ENCODE measurements at places on chromosomes 16 and 17.

DNA sequence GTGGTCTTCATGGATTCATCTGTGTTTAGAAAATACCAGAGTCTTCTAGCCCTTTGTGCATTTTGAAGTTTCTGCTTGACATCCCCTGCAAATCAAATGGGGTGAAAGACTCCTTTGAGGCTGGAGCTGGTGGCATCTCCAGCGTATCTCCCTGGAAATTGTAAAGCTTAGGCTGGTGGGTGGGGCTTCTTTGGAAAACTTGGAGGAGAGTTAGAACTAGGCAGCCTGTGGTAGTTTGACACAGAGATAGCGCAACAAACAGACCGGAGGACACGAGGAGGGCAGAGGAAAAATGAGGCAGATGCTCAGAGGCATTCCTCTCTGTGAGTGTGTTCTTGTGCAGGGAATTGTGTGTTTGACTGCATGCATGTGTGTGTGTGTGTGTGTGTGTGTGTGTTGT is 116.3 kb downstream of the IRX5 start:
- DNase-seq = no peak

- no peak for DNase-seq
Measured at GRCh38 chr16:68487669-68488068, 39.4 kb upstream of the SMPD3 start.

DNA sequence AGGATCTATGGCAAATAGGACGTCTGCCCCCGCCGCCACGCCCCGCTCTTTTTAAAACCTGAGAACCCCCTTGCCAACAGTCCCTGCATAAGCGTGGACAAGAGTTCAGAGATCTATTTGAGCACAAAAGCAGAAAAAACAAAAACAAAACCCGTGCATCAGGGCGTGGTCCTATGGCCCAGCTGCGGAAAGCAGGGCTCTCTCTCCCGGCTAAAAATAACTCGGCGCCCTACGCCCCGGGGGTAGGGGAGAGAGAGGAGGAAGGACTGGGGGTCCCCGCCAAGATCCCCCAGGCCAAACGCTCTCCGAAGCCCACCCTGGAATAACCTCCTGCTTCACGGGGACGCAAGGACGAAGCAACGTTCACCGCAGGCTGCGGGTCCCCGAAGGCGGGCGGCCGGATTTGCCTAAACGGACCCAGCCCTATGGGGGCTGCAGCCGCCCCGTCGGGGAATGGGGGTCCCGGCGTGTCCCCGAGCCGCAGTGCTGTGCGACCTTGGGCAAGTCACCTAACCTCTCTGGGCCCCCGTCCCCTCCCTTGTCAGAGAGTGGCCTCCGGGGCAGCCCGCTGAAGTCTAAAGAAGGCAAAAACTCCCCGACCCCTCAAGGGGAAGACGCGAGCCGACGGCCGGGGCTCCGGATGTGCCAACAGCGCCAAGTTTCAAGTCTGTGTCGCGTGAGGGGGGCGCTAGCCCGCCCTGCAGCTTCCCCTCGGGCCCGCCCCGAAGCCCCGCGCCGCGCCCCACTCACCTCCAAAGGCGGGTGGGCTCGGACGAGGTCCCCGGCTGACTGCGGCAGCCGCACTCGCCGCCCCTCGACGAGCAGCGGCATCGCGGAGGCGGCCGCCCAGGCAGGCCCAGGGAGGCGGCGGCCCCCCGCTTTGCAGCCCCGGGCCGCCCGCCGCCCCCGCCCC is 477 bp downstream of the NTAN1 start:
- no peak for DNase-seq

GRCh38 chr17:59876107-59876506 is 16.6 kb downstream of the TUBD1 start:
- no peak for DNase-seq

GRCh38 chr17:57354673-57355072 is 98.3 kb downstream of the MSI2 start:
- DNase-seq = no peak

- DNase-seq = no peak
Measured at GRCh38 chr17:47993031-47993564, 22.2 kb downstream of the CDK5RAP3 start.

DNA sequence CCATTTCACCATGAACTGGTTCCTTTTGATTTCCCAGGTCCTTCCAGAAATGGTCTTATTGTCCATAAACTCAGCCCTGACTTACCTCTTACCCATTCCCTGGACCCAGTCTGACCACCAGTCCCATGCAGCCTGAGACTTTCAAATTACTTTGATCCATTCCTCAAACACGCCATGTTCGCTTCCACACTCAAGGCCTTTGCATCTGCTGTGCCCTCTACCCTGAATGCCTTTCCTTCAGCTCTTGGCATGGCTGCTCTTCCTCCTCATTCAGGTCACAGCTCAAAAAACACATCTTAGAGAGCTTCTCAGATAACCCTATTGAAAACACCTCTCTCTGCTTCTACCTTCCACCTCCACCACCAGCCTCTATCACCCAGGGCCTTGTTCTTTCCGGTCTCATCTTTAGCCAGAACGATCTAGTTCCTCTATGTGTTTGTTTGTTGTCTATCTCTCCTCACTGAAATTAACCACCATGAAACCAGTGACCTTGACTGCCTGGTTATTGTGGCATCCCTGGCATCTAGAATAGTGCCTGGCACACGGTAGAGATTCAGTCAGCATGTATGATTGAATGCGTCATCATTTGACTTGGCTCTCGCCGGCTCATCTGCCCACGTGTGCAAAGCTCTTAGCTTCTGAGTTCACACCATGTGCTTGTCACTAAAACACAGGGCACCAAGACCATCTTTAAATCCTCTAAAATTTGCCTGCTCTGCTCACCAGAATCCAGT is 12.8 kb downstream of the CRYM start:
- DNase-seq = no peak

DNA sequence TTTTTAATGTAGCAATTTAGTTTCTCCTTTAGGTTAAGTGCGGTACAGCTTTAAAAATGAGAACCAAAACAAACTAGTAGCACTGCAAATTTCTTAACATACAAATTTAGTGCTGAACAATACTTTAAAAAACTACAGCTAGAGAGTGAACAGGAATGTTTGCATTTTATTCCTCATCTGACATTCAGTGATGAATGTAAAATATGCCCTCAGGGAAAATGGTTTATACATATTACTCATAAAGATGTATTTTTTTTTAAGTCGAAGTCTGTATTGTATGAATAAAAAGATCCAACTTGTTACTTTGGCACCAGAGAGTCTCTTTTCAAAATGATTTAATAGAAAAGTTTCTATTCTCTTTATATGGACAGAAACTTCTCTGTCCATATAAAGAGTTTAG is 96.8 kb downstream of the BRIP1 start:
- DNase-seq = no peak

- DNase-seq = peak; percentile 58
Measured at GRCh38 chr16:83898463-83899271, at the start of gene MLYCD. MLYCD (plus strand) TSS chr16:83899115; CDS start chr16:83899145, 30 bp downstream.

GRCh38 chr17:10875430-10875851 is 37.6 kb upstream of the PIRT start:
- DNase-seq = no peak

DNA sequence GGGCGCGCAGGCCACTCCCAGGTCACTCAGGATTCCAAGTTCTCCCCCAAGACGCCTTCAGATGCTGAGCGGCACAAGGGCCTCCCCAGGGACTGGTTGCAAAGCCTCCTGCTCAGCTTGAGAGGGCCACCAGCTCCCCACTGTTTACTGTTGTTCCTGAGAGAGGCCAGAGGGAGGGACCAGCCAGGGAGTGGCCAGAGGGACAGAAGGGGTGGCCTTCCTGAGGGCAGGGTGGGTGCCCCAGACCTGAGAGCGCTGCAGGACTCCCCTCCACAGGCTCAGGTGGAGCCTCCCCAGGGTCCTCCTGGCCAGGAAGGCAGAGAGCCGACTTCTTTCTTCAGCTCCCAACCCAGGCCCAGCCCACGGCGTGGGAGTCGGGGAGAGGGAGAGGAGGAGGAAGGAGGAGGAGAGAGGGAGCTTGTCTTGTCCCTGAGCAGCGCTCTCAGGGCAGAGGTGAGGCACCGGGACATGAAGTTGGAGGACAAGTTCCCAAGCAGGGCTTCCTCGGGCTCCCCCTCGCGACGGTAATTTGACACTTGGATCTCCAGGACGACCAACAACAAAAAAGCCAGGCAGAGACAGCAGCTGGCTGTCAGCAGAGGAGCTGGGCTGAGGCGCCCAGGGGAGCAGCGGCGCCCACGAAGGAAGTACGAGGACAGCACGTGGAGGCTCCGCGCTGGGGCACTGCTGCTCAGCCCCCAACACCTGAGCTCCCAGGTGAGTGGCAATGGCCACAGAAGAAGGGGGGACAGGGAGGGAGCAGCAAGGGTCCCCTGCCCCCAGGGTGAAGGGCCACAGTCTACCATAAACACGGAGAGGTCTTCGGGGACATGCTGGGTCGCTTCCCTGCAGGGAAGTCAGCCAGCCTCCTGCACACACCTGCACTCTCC is 497 bp downstream of the SMIM5 start:
- DNase-seq = no peak

GRCh38 chr17:28338056-28338768 is 2.7 kb downstream of the TNFAIP1 start:
- DNase-seq = no peak

GRCh38 chr16:3243882-3244281 is 8.9 kb upstream of the ZNF200 start:
- DNase-seq = no peak

DNA sequence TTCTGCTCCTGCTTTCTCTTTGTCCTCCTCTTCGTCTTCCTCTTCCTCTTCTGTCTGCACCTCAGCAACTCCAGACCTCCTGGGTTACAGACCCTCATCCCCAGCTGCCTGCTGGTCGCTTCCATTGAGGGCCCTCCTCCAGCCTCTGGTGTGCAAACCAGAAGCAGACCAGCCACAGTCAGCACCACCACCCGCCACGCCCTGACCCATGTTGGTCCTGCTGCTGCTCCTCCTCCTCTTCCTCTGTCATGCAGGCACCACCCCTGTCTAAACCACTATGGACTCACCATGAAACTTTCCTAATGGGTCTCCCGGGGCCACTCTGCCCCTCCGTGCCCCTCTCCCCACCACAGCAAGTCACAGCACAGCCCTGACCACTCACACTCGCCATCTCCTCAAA is 11.4 kb upstream of the OGFOD3 start:
- no peak for DNase-seq

DNA sequence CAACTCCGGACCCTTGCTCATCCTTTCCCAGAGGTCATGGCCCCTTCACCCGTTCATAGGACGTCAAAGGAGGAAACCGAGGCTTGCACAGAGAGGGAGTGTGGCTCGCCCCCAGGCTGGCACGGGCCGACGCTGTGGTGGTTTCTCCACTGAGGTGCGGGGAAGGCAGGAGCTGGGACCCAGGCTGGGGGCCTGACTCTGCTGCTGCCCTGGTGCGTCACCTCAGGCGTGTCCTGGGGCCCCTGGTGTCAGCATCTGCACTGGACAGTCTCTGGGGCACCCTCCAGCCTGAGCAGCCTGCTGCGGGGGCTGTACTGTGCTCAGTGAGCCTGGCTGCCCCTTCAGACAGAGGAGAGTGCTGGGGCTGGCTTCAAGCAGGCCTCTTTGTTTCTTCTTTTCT is 7.4 kb downstream of the MAP2K3 start:
- no peak for DNase-seq

DNA sequence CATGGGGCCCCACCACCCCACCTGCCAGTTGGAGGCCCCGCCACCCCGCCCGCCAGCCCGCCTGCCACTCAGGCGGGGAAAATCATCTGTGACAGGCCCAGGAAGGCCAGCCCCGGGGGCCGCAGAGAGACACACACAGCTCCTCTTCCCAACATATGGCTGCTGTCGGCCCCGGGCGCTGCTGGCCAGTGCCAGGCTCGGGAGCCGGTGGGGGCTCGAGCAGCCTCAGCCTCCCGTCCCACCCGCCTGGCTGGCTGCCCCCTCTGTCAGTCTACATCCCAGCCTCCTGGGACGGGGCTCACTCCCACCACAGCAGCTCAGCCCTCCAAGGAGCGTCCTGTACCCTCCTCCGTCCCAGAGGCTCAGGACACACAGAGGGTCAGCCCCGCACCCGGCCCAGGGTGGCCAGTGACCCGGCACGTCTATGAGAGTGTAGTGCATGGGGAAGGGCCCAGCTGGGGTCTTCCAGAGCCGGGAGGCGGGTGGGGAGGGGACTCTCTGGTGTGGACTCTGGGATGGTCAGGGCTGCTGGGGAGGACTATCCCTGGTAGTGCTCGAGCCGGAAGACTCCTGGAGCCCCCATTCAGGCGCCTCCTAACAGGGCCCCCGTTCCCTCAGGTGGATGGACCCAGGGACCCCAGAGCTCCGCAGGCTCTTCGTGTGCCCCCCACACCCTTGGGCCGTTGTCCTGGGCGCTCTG is 3.6 kb upstream of the PRR35 start:
- no peak for DNase-seq

- DNase-seq = no peak
Measured at GRCh38 chr17:70825321-70826125, 656.2 kb downstream of the KCNJ2 start.

- DNase-seq = no peak
Measured at GRCh38 chr17:40621578-40621977, 26.0 kb downstream of the SMARCE1 start.

GRCh38 chr17:70655176-70655958 is 486.0 kb downstream of the KCNJ2 start:
- no peak for DNase-seq

DNA sequence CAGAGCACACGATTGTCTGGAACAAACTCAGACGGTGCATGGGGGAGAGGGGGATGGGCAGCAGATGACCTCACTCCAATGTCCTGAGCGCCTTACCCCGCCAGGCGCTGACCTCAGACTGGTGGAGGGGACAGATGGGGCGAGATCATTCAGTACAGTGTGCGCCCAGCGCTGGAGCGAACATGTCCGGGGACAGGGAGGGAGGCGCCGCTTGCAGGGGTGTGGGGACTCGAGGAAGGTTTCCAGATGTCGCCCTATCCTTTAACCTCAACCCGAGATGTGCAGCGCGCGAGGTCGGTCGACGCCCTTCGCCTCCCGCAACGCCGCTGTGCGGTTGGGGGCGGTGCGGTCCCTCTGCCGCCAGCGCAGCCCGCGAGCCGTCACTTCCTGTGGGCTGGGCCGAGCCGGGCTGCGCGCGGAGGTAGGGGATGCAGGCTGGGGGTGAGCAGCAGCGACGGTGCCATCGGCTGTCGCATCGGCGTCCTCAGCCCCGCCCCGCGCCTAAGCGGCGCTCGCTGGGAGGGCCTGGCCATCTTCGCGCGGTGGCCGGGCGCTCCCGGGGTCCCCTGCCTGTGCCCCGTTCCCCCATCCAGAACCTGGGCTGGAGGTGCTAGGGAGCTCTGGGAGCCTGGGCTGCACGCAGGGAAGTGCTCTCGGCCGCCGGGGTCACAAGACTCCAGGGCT is 5.3 kb upstream of the CDR2L start:
- DNase-seq = peak; percentile 46

- no peak for DNase-seq
Measured at GRCh38 chr16:27566417-27566816, 16.5 kb downstream of the KATNIP start.

DNA sequence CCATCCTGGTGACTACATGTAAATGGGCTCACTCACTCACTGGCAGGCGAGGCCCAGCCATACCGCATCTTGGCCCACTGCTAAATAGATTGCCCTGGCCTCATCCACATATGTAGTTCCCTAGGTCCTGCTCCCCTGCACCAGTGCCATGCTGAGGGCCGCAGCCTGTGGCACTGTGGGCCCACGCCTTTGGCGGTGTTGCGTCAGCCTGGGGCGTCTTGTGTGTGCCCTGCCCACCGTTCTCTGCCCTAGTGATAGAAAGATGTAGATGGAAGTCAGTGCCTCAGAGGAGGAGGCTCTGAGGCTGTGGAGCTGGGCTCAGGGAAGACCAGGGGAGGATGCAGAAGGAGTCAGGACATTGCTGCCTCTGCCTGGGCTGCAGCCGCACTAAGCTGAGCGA is 18.9 kb downstream of the C17orf75 start:
- DNase-seq = no peak

- no peak for DNase-seq
Measured at GRCh38 chr16:50939356-50939755, 197.5 kb downstream of the CYLD start.

GRCh38 chr16:83899272-83899897 is 470 bp downstream of the MLYCD start:
- DNase-seq = peak; percentile 4
